ENCODE measurements at places on chromosomes 13 and 19.

- no peak for DNase-seq
These were observed 301.0 kb downstream of the TBC1D4 start for GRCh38 chr13:75180805-75181455.

DNA sequence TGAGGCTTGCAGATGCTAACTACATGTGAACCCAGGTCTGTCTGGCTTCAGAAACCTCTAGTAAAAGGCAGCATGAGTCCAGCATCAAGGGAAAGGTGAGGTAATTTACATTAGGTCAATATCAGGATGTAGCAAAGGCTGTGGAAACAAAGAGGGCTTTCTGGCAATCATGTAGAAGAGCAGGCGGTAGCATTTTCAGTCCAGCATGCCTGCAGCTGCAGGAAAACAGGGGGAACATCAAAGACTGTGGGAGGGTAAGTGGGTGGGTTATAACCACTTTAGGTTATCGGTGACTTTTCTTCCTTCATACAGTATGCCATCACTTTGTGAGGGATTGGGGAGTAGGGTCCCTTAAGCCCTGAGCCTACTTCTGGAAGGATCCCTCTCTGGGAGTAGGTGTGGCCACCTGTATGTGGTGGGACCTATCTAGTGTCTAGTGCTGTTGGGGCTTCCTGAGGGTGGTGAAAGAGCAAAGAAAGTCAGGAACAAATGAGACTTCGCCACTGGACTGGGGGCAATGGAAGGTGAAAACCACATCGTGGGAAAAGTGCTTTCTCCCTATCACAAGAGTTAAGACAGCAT is 10.8 kb downstream of the SUGP2 start:
- DNase-seq = no peak

- no peak for DNase-seq
These were observed 167.1 kb downstream of the FGF9 start for GRCh38 chr13:21837841-21838551.

- no peak for DNase-seq
These were observed 7.2 kb downstream of the TMEM38A start for GRCh38 chr19:16668176-16668575.

- DNase-seq = no peak
These were observed 5.8 kb downstream of the QTRT1 start for GRCh38 chr19:10706990-10707389.

GRCh38 chr13:43339805-43340550 is 316.6 kb downstream of the DNAJC15 start:
- DNase-seq = no peak

DNA sequence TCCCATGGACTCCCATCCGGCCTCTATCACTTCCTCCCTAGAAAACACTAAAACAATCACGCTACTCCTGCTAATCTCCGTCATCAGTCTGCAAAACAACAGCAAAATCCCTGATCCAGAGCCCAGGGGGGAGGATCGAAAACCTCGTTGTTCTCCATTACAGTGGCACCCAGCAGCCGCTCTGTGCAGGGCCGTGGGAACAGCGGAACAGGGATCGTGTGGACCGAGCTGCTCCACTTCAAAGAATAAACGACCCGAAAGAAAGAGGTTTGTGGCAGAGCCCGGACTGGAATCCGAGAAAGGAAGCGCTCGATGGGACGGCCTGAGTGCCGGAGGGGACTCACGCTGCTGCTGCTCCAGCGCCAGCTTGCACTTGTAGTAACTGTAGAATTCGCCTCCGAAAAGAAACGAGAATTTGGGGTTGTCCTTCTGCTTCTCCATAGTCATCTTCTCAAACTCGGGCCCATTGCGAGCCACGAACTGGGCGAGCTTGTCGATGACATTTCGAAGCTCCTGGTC is 652 bp downstream of the CHERP start:
- no peak for DNase-seq

- DNase-seq = no peak
These were observed 6.8 kb downstream of the ADPRHL1 start for GRCh38 chr13:113446488-113446854.

DNA sequence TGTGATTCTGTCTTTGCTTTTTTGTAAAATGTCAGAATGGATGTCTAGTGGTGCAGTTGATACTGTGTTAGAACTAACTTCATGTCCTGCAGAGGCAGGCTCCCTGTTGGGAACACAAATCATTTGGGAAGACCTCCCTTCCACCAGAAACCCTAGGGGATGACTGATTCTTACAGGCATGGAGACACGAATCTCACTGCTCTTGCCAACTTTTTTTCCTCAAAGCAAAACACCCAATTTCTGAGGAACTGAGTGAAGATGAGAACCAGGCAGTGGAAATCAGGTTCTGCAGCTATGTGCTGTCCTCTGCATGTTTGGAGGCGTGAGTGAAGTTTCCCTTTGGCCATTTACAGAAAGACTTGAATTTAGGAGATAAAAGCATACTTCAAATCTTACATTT is 87.5 kb upstream of the CSNK1A1L start:
- DNase-seq = no peak

DNA sequence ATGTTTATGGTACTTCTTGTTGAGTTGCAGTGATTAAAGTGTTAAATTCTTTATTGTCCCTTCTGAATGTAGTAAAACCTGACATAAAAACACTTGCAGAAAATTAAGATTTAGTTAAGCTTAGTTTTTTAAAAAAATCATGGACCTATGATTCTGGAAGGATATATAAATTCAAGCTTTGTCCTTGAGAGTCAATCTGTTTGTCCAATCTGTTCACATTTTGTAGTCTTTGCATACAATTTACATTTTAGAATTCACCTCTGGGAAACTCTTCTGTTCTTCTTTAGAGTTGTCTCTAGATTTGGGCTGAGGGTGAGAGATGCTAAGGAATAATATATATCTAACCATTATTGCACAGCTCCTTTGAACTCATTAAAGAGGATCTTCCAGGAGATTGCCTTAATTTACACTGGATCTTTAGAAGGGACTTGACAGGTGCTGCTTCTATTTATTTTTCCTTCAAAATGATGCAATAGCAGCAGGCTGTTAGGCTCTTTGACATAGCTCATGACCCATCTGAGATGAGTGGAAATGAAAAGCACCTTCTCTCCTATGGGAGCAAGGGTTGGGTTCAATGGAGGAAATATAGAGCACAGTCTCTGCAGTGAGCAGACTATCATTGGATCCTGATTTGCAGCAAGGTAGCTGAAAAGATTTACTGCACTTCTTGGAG is 433.9 kb downstream of the GPC6 start:
- DNase-seq = no peak

- DNase-seq = no peak
These were observed 763.5 kb upstream of the GPC6 start for GRCh38 chr13:92463134-92463533.

GRCh38 chr19:41853768-41854167 is 6.3 kb upstream of the RPS19 start:
- no peak for DNase-seq

GRCh38 chr19:48646722-48647216 is 782 bp upstream of the CA11 start:
- no peak for DNase-seq

DNA sequence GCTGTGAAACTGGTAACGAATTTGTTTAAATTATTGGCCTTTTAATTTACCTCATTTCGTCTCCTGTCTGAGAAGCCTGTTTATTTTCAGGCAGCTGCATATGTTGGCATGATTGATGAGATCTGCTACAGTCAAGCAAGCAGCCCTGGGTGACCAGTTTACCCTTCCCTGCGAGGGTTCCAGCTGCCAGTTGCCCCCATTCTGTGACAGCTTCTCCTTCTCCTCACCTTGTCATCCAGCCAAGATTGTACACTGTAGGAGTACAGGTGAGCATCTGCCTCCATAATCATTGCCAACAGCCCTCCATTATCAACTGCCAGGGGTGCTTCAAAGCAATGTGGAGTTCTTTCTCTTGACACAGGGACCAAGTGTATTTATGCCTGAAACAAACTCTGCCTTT is 1979.9 kb upstream of the PRR20A start:
- DNase-seq = no peak

DNA sequence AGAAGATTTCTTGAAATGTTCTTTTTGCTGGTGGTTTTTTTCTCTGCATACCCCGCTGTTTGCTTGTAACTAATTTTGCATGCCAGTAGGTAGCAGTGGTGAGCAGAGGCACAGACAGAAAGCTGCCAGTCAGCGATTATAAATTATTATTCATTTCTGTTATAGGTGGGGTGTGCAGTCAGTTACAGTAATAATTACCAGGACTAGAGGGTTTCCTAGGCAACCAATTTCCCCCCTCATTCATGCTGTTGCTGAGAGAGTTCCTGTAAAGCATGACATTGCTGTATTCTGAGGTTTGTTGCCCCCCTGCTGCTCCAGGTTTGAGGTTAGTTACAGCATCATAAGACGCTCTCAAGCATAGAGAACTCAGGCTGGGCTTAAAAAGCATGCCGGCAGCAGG is 104.5 kb downstream of the URI1 start:
- DNase-seq = peak; percentile 62

DNA sequence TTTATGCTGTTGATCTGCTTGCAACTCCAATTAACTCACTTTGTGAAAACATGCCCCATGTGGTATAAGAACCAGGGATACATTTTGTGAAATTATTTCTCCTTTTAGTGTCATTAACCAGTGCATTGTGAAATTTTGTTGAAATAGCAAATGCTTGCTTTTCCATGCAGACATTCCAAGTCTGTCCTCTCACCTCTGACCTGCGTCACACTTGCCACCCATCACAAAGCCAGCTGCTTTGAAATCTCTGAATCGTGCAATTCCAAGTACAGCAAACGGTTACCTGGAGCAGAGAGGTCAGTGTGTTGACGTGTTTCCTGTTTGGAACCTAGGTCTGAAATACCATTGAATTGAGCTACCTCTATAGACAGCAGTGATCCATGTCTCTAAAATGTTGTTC is 4.9 kb upstream of the SLC25A15 start:
- DNase-seq = no peak

GRCh38 chr13:44869167-44869566 is 120.1 kb downstream of the NUFIP1 start:
- DNase-seq = no peak

DNA sequence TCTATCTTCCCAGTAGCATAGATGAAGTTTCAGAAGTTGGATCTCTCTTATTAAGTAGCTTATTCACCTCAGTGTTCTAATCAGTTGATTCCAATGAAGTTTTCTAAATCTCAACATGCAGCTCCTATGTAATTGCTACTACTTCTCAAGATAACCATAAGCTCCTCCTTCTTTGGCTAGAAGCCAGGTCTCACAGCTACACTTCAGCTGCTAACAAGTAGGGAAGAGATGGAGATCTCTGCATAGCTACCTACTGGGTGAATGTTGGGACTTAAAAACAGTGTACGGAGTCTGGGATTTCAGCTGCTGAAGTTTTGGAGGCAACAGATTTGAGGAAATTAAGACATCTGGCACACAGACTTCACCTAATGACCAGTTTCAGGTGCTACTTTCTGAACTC is 661.0 kb downstream of the SLITRK1 start:
- DNase-seq = no peak

GRCh38 chr13:59885076-59885475 is 278.7 kb downstream of the DIAPH3 start:
- DNase-seq = no peak

DNA sequence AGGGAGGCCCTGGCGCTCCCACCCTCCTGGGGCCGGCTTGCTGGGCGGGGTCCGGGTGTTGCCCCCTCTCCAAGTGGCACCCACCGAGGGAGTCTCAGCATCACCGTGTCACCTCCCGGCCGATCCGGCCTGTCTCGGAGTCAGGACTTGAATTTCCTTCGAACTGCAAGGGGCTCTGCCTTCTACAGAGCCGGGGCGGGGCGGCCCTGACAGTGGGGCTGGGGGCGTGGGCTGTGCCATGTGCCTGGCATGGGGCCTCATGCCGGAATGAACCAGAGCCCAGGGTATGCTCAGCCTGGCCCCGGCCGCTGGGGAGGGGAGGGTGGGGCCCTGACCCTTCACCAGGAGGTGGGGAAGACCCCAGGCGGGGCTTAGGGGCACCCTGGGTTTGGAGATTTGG is 47.0 kb upstream of the TCF3 start:
- no peak for DNase-seq

DNA sequence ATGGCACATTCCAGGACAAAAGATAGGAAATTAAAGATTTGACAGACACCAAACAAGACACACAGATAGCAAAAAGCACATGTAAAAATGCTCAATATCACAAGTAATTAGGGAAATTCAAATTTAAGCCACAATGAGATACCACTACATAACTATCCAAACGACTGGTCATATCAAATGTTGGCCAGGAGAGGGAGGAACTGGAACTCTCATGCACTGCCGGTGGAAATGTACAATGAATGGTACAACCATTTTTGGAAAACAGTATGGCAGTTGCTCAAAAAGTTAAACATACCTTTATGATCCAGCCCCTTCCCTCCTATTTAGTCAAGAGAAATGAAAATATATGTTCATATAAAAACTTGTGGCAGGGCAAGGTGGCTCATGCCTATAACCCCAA is 36.8 kb upstream of the CYP2S1 start:
- no peak for DNase-seq

GRCh38 chr13:100506600-100507422 is 81.8 kb downstream of the GGACT start:
- DNase-seq = no peak

DNA sequence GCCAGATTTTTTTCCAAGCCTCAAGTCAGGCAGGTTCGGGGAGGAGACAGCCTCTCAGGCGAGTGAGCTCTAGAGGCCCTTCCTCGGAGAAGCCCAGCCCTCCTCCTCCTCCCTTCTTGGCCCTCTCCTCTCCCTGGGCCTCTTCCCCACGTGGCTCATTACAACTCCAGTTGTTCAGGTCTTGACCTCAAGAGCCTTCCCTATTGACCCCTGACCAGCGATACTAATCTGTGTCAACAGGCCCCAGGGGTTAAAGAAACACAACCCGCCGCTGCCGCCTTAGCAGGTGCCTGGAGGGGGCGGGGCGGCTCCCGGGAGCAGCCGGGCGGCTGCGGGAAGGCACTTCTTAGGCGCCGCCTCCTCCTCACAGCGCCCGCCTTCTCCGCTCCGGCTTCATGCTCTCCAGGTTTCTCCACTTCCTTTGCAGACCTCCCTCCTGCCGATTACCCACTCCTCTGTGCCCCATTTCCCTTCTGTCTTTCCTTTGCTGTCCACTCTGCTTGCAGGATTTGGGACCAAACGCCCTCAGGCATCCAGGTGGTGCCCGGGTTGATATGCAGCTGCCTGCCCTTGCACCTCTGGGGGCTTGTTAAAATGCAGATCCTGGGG is 51.0 kb downstream of the LYL1 start:
- no peak for DNase-seq

- DNase-seq = no peak
These were observed 40.7 kb upstream of the STARD13 start for GRCh38 chr13:33326246-33326645.

- DNase-seq = no peak
These were observed 60.0 kb upstream of the SERP2 start for GRCh38 chr13:44313674-44314073.
